ENCODE measurements at places on chromosomes 1 and 21.

GRCh38 chr1:116722016-116722838 lies 32.0 kb upstream of the CD2 start:
- DNase-seq, result no peak

DNA sequence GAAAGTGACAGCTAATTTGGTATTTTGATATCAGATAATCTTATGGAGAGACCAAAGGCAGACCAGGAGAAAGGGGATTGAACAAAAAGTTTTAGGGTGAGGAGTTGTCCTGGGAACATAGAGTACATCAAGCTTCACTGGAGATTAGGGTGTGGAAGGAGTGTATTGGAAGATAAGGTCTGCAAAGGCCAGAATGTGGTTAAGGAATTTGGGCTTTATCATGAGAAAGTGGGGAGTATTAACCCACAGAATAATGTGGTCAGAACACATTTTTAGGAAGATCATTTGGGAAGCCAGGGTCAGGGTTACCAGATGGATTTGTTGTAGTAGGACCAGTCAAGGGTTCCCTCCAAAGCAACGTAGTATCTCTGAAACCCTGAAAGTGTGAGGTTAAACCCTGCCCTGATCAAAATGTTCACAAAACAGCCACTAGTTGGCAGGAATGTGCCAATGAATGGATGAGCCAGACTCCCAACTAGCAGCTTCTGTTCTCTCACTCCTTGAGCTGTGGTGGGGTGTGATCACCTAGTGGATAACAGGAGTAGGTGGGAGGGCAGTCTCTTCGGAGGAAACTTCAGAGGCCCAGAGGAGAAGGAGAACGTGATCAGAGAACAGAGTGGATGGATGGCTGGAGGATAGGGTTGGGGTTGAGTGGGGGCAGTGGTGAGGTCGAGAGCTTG lies 35.8 kb downstream of the SLC2A1 start:
- peak; percentile 88 for DNase-seq

DNA sequence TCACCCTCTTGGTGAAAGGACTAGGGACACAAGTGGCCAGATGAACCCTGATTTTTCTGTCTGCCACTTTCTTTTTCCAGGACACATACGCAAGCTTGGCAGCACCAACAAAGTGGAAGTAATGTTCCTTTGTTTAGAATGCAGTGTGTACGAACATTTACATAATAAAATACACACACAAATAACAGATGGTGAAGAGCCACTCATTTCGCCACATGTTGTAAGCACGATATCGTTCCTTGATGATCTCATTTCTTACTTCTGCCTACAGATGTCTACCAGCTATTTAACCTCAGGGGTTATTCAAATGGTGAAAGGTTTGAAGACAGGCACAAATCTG lies 670.2 kb upstream of the CXADR start:
- peak; percentile 22 for DNase-seq

- DNase-seq, result no peak
Measured at GRCh38 chr1:6827079-6827478, 41.8 kb downstream of the CAMTA1 start.

- no peak for DNase-seq
Measured at GRCh38 chr1:187032316-187032981, 203.7 kb downstream of the PLA2G4A start.

DNA sequence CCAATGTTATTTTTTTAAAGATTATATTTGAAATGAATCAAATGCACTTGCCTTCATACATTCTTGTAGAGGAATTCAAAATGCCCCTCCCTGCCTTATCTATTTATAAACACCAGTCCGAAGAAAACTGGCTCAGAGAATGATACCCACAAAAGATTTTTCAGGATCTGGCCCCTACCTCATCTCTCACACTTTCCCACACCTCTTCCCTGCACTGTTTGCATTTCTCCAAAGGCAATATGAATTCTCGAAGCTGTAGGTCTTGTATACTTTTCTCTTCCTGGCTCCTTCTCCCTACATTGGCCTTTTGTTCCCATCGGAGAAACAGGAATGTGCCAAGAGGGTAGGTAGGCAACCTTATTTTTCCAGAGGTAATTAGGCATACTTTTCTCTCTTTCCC lies 12.0 kb upstream of the CCDC190 start:
- DNase-seq, result no peak

GRCh38 chr1:18814874-18815531 lies 44.5 kb downstream of the TAS1R2 start:
- no peak for DNase-seq

DNA sequence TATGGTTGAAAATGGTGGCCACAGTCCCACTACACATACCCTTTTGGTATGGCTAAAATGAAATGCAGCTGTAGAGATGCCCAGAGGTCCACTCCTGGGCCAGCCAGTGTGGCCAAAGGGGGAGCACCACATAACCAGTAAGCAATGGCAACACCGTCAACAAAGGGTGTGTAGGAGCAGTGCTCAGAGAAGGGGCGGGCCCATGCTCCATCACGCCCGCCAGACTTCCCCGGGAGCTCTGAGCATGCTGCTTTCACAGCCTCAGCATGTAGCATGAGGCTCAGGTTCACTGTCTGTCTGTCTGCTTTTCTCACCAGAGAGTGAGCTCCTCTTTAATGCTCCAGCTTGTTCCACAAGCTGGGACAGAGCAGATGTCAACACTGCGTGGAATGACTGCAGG lies 537.6 kb downstream of the MATN1 start:
- no peak for DNase-seq

DNA sequence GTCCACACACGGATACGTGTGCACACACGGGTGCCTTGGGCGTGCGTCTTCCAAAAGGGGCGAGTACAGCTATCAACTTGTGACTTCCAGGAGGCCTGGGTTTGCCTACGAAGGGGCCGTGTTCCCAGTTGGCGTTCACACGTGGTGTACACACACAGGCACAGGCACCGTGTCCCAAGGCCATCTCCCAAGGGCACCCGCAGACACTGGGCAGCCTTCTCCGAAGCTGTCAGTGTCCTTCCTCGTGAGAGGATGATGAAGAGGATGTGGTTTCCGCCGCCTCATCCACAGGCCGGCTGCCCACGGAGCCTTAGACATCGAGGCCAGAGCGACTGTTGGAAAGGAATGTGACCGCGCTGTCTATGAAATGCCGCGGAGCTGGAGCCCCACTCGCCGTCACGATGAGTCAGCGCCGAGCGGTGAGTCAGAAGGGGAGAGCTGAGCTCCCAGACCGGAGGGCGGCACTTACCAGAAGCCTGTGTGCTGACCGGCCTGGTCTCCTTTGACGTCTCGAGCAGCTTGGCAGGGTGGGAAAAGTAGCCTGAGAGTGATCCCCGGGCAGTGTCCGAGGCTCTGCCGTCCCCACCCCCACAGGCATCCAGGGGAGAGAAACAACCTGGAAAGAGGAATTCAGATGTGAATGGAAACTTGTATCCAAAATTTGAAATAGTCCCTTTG lies 141.4 kb upstream of the ARHGEF16 start:
- peak; percentile 86 for DNase-seq

DNA sequence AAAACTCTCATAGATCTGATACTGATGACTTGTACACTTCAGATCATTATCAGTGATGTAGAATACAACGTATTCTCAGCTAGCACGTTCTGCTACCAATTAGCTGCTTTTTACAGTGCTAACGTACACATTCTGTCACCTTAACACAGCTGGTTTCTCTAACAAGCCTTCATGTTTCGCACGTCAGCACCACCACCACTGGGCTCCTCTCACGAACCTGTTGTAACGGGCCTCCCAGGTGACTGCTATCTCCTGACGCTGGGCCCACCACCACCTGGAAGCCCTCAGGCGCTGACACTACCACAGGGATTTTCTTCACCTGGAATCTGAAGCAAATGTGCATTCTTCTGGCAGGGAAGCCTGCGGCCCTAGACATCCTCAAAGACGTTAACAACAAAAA lies 19.8 kb downstream of the TOMM20 start:
- DNase-seq, result no peak

- peak; percentile 16 for DNase-seq
Measured at GRCh38 chr1:167455786-167456446, 62.4 kb downstream of the CD247 start.

DNA sequence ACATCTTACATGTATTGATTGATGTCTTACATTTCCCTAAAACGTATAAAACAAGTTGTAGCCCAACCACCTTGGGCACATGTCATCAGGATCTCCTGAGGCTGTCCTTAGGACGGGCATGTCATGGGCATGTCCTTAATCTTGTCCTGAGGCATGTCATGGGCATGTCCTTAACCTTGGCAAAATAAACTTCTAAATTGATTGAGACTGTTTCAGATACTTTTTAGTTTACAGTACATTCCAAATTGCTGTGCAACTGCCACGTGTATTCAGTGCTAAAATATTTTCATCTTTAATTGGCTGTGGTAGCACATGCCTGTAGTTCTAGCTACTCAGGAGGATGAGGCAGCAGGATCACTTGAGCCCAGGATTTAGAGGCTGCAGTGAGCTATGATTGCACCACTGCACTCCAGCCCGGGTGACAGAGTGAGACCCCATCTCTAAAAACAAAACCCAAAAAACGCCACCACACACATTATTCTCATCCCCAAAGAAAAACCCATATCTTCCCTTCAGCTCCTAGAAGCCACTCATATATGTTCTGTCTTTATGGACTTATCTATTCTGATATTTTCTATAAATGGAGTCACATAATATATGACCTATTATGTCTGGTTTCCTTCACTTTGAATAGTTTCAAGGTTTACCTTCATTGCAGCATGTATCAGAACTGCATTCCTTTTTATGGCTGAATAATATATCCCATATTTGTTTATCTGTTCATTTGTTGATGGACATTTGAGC lies 96.0 kb upstream of the BTG3 start:
- DNase-seq, result no peak

GRCh38 chr1:183203094-183203493 lies 17.0 kb downstream of the LAMC2 start:
- no peak for DNase-seq

DNA sequence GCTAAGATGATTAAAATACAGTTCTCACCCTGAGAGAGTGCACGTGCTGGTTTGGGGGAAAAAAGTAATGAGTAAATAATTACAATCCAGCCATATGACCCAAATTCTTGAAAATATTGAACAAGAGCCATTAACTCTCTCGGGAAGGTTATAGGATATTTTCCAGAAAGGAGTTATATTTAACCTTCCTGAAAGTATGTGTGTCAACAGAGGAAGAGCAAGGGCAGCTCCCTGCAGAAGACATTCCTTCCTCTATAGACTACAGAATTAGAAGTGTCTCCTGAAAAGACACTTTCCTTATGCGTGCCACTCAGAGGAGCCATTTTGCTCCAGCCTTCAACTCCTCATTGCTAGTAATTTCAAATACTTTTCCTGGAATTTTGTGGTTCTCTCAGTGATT lies 648.7 kb downstream of the USP25 start:
- DNase-seq, result no peak

- peak; percentile 61 for DNase-seq
Measured at GRCh38 chr1:225299624-225300023, 128.2 kb downstream of the LBR start.

All from ELR (cell line).